Glutamatergic neuron (in vitro differentiated cells): ENCODE measurements at places on chromosomes 16 and 17. TPM values are rescaled to one million over a fixed set of nuclear protein-coding genes. Genes with fewer than 3 reads are reported as not detected.
A peak's percentile ranks its signal among the peaks of the same experiment; 100 is the strongest.

Gene PMP22
- total RNA-seq: 0.56 TPM

- DNase-seq: no peak
Observed at GRCh38 chr17:6346156-6346786, 88.7 kb downstream of the AIPL1 start.

Gene KRT20
- not detected for total RNA-seq

Gene ATP2A3
- total RNA-seq: 97.8 TPM

Gene PLK1
- total RNA-seq: 16.9 TPM

GRCh38 chr17:3594976-3595375 is 14.2 kb downstream of the TRPV1 start:
- DNase-seq: no peak

GRCh38 chr16:50573947-50574744 is 25.9 kb downstream of the NKD1 start:
- DNase-seq: no peak

DNA sequence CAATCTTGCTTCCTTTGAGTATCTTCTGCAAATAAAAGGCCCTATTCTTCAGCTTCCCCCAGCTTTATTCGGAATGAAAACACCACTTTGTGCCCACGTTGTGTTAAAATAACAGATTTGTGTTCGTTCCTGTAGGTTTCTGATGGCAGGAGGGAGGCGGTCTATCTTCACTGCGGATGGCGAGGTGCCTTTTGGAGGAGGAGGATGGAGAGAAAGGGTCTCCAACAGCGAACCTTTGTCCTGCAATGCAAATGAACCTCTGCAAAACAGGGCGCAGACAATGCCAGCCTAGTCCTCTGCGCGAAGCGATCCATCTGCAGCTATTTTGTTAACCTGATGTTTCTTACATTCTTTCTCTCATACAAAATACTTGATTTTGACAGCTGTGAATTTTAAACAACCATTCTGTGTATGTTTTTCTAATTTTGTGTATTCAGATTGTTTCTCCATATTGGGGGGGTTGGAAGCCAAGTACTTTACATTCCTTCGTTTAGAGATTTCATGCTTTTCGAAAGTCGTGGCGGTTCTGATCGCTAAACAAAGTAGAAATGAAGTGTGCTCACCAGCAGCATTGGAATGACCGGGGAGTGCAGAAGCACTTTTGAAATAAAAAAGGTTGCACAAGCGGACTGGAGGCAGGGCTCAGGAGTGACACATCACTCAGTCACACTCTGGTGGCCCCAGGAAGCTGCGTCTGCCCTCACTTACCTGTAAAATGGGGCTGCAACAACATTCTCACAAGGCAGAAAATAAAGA is 279.0 kb upstream of the IRX5 start:
- DNase-seq: no peak

Gene GDPD1
- total RNA-seq: 34.3 TPM

Gene C1QL1
- total RNA-seq: 14.6 TPM

- DNase-seq: no peak
Observed at GRCh38 chr17:4901648-4902344, 1.1 kb downstream of the CHRNE start.

Gene NPTX1
- 18.1 TPM for total RNA-seq

DNA sequence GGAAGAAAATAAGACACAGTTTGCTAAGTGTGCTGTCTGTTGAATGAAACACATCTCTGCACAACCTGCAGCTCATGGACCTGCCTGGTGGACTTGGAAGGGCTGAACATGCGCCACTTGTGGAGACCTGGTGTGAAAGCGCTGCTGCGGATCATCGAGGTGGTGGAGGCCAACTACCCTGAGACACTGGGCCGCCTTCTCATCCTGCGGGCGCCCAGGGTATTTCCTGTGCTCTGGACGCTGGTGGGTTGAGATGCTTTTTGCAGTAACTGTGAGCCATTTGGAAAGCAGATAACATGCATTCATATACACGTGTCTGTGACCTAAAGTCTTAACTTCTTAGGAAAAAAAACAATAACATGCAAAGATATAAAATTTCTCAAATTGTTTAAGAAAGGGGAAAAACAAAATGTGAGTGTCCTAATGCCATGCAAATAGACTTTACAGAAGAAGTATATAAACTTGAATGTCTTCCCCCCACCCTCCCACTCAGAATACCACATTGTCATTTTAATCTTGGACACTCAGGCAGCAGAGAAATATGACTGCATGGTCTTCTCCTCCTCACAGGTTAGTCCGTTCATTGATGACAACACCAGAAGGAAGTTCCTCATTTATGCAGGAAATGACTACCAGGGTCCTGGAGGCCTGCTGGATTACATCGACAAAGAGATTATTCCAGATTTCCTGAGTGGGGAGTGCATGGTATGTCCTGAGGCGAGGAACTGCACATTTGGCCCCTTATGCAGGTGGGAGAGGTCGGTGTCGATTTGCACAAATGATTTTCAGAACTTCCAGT is 65.6 kb downstream of the SEC14L1 start:
- DNase-seq: no peak

Gene CCL14
- total RNA-seq: not detected

- DNase-seq: no peak
Observed at GRCh38 chr17:73968680-73969079, 234.8 kb upstream of the RPL38 start.

DNA sequence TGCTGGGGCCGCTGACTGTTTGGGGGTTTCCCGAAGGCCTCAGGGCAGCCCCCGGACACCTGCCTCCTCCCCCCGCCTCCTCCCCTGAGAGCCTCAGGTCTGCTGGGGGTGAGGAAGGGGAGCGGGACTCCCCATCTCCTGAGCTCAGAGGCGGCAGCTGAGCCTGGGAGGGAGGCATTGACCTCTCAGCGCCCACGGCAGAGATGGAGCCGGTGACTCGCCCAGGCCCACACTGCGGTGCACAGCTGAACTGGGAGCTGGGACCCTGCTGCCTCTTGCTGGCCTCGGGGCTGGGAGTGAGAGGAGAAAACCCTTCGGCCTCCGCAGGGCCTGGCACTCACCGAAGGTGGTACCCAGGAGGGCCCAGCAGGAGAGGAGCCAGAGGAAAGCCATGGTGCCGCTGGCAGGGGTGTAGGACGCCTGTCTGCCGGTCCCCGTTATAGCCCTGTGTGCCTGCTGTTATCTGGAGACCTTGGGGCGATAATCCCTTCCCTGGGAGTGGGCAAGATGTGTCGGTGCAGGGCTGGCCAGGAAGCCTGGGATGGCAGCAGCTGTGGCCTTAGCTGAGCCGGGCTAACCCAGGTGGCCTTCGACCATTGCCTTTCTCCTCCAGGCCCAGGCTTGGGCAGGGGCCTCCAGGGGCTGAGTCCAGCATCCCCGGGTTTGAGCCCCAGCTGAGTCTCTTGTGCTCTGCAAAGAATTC is at the start of gene CTRB2:
CTRB2 (minus strand) TSS at position 413 of the 703 bp plus-strand sequence; CDS start at position 393, 20 bp downstream.
- DNase-seq: no peak

DNA sequence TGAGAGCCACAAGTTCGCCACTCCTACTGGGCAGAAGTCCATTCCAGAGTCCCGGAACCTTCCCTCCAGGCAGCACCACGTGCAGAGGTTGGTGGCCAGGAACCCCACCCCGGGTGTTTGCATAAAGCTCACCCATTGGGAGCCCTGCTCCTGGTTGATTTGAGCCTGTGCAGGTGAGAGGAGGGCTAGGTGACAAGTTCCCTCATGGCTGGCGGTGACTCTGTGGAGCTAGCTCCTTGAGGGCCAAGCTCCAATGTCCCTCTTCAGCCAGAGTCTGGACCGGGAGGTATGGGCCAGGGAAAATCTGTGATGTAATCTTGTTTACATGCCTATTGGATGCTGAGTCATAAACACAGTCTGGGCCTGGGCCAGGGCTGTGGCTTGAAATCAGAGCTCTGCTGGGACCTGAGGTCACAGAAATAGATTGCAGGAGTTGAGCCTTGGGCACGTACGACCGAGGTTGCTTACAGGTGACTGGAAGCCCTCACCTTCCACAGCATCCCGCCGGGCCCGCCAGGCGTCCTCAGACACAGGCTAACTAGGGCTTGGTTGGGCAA is 118.9 kb downstream of the AATF start:
- no peak for DNase-seq

DNA sequence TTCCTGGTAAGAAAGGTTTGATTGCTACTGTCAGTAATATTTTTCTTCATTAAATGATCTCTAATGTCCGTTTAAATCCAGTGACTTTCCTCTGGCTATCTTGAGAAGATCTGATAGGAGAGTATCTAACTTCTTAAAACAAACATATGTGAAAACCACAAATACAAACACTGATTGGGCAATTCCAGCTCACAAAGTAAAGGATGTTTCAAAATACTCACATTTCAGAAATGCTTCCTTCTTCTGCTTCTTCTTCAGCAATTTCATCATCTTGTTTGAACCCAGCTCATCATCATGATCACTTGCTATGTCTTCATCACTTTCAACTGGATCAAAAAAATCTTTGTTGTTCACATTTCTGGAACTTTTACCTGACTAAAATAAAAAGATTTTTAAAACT is 64.3 kb upstream of the RBL2 start:
- DNase-seq: no peak

Gene GPR139
- total RNA-seq: not detected

- no peak for DNase-seq
Observed at GRCh38 chr17:48376682-48377325, 53.2 kb downstream of the SKAP1 start.

DNA sequence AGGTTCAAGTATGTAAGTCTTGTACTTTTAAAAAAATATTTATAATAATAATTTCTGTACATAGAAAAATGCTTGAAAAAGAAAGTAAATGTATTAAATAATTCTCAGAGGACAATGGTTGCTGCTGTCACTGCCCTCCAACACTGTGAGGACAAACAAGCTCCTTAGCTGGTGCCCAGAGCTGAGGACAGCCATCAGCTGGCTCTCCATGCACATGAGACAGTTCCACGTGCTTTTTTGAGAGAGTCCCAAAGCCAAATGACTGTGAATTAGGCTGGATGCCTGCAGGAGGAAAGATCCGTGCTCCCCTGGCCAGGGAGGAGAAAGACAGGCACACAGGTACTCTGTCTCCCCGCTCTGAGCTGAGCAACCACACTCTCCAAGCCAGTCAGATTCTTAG is 115.5 kb upstream of the IRX5 start:
- DNase-seq: no peak

Gene TMC8
- total RNA-seq: not detected

GRCh38 chr17:50169121-50169764 is 3.4 kb downstream of the SGCA start:
- DNase-seq: peak; percentile 77

GRCh38 chr16:80883816-80884215 is 79.4 kb upstream of the CDYL2 start:
- no peak for DNase-seq

Gene ZDHHC1
- 4.6 TPM for total RNA-seq

- no peak for DNase-seq
Observed at GRCh38 chr16:75028544-75029135, 29.8 kb downstream of the ZNRF1 start.

- no peak for DNase-seq
Observed at GRCh38 chr16:22928882-22929435, 115.0 kb downstream of the HS3ST2 start.

DNA sequence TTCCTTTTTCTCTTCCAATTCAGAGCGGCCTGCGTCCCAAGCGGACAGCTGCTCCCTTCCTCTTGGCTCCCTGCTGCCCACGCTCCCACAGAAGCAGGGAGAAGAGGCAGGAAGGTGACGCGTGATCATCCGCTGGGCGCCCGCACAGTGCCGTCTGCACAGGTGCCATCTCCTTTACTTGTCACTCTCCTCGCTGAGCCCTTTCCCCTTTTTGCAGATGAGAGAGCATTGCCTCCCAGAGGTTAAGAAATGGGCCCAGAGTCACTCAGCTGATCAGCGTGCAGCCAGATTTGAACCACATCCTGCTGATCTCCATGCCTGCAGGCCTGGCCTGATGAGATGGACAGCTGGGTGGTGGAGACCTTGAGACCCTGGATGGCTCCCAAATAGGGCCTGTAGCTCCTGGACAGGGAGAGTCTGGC is 299.8 kb downstream of the SEC14L1 start:
- DNase-seq: peak; percentile 28

DNA sequence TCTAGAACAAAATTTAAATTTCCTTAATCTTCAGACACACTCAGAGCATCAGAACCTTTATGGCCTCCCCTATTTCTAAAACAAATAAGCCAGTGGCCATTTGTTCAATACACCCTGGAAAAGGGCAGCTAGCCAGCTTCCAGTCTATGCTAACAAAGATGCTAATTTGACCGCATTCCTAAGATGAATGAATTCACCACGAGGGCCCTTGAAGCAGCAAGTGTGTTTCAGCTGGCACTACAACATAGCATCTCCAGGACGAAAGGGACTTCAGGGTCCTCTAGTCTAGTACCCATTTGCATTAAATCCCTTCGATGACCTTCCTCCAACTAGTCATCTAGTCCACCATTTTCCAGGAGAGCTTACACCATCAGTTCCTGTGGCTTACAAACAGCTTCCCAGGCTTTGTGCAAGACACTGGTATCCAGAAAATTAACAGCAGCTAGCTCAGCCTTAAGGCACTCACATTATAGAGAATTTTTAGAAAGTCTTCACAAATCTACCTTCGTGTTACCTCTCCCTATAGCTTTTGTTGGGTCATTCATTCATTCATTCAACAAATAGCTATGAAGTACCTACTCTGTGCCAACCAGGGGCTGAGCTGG is 10.9 kb downstream of the KRT37 start:
- no peak for DNase-seq

- no peak for DNase-seq
Observed at GRCh38 chr17:47618410-47618809, 31.3 kb upstream of the KPNB1 start.

Gene TNFRSF17
- total RNA-seq: not detected

DNA sequence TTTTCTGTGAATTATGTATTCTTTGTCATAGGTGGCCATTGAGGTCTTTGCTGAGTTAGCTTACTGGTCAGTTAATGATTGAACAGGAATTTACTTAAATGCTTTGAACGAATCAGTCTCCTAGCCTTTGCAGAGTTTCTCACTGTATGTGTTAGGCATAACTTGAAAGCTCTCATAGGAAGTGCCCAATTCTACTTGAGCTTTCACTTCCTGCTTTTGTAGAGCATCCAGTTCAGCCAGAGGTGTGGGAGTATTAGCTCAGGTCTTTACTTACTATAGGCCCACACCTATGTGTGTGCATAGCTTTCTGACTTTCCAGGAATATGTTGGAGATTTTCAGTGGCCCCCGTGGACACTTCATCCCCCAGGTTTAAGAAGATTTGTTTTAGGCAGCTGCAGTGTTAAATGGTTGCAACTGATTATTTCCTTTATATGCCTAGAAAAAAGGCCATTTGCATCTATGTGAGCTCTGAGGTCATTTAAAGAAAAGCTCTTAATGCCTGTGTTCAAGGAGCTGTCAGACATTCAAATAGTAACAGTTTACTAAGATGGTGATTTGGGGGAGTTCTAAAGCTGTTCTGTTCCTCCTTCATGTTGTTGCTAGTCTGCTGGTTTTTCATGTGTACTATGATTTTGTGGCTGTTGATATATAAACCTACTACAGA is 62.3 kb downstream of the PHKB start:
- no peak for DNase-seq

DNA sequence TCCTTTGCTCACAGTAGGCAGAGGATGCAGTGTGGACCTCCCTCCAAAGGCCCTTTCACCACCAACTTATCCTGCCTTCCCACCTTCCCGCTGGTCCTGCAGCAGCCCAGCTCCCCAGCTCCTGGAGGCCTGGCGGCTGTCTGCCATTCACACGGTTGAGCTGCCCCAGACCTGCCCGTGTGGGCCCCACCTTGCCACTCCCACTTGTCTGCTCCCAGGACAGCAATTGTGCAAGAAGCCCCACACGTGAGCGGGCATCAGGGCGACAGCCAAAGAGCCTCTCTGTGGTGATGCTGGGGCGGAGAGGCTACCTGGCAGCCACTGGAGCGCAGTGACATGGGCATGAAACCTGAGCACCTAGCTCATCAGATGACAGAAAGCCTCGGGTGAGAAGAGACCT is 248.6 kb upstream of the MAF start:
- no peak for DNase-seq

Gene HLF
- total RNA-seq: 0.32 TPM
